ENCODE measurements at places on chromosomes 13 and 19.

DNA sequence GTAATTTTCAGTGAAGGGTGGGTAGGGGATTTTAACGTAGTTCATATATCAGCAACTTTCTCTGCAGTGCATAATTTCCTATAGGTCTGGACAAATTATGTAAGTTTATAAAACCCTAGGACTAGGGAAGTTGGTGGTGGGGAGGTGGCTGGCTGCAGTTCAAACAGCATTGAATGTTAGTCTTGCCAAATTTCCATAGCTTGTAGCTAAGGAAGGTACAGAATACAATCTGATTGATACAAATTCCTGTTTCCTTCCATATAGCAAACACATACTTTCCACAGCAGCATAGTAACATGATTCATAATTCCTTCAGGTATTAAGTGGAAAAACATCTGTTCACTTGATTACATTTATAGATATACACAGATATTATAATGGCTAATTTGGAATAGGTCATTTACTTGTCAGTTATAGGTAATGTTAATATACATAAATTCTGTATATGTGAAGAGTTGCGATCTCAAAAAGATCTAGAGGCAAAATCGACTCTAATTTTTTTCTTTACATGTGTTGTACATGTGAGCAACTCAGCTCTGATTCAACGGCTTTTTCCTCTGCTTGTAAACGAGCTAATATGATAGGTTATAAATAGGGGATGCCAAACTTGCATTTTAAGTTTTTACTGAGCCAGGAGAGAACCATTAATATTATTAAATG, 233.4 kb upstream of the CSNK1A1L start:
- DNase-seq = no peak

DNA sequence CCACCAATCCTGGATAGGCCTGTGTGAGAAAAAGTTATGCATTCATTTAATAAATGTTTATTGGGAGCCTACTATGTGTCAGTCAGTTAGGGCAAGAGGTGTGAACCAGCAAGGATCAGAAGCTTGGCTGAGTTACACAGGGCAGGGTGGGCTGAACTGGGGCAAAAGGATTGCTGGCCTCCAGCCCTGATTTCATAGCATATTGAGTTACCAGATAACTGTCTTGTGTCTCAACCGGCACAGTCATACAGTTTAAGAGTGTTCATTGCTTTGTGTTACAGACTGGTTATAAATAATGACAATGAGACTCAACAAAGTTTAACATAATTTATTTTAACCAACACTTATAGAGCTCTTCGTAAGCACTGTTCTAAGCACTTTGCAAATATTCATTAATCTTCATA, 253.8 kb downstream of the DLEU7 start:
- no peak for DNase-seq

DNA sequence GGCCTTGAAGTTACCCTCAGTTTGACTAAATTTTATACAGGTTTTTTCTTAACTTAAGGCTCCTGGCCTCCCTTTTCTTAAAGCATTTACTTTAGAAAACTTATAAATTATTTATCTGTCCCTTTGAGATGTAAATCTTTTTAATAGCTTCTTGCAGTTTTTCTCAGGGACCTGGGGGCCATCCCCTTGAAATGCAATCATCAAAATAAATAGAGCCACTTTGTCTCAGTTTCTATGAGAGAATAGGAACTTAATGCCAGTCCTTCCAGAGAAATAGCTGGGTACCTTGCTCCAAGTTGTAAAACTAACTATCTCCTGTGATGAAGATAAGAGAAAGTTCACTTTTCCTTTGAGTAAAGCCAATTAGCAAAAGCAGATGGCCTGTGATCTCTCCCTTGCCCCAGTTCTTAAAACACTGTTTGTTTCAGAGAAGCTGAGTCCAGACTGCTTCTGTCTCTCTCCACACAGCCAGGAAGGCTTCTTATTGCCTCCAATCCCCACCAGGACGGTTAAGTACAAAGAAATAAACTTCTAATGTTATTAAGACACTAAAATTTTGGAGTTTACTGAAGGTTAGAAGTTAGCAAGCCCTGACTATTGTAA, 913.1 kb downstream of the OLFM4 start:
- DNase-seq = no peak

DNA sequence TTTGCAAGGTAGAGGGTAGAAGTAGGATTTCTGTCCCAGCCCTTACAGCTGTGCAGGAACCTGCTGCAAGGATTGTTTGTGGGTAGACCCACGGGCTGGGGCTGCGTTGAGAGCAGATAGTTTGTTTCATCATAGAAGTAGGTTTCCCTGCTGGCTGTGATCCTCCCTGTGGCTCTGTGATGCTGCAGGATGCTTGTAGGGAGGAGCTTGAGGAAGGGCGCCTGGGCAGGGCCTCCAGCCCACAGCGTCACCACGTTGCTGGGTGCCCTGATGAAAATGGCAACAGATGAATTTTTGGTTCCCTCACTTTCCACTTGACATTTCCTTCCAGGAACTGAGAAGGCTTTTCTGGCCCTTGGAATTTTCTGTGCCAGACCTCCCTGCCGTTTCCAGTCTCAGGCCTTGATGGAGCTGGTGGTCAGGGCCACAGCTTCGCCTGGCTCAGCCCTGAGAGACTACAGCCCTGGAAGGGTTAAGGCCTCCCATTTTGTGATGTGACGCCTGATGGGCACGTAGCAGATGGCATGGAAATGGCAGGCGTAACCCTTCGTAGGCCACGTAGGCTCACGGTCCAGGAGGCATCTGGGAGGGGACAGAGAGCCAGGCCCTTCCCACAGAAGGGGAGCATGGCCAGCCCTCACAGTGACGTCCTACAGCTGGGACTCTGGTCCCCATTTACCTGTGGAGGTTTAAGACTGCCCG, 42.2 kb downstream of the GATAD2A start:
- peak; percentile 53 for DNase-seq

GRCh38 chr19:54114340-54115108, 933 bp downstream of the TFPT start:
- DNase-seq = peak; percentile 57

- no peak for DNase-seq
These were observed 67.1 kb downstream of the ZNF536 start for GRCh38 chr19:30439310-30439709.

Measured in CD4-positive, alpha-beta T cell treated with Interleukin-12 subunit alpha and Interleukin-12 subunit beta, for 1 hour (primary cell).